ENCODE measurements at places on chromosomes 5 and 9.

GRCh38 chr9:84821431-84821830, 151.9 kb downstream of the NTRK2 start:
- DNase-seq = no peak

- DNase-seq = no peak
These were observed 129.0 kb downstream of the FAM174A start for GRCh38 chr5:100664140-100664539.

DNA sequence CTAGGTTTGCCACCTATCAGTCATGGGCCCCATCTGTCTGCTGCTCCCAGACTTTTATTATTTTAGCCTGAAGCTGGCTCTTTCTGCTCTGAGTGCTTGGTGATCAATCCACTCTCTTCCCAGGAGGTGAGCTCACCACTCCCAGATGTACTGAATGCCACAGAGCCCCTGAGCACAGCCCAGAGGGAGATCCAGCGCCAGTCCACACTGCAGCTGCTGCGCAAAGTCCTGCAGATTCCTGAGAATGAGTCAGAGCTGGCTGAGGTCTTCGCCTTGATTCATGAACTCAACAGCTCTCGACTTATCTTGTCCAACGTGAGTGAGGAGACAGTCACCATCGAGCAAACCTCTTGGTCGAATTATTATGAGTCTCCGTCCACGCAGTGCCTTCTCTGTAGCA, 36.0 kb downstream of the HMGXB3 start:
- DNase-seq = peak; percentile 97

- no peak for DNase-seq
These were observed 80.6 kb upstream of the IL6ST start for GRCh38 chr5:56075361-56075760.

DNA sequence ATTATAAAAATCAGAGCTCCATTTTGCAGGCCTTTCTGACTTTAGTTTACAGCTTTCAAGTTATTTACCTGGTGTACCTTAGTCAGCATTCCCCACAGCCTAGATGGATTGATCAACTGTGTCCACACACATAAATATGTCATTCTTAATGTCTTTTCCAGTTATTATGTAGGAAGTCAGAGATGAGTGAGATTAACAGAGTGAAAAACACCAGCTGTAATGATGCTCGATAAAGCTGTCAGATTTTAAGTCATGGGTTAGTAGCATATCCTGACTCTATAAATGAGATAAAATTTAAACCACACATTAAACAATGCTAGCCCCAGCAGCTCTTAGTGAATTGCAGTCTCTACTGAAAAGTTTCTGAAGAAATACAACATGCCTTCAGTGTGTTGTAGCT, 48.9 kb downstream of the NUDT12 start:
- DNase-seq = no peak

DNA sequence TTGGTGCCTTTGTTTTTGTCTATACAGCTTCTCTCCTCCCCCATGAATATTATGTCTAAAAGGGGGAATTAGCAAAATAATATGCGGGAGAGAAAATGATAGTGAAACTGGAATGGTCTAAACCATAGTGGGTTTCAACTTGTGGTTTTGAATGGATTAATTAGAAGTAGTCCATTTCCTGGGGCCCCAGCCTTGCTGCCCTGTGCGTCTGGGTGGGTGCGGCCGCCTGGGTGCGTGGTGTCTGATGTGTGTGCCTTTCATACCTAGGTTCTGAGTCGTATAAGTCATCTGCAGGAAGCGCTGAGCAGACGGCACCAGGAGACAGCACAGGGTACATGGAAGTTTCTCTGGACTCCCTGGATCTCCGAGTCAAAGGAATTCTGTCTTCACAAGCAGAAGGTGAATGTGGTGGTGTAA, 120.0 kb upstream of the CACNA1B start:
- DNase-seq = peak; percentile 45

DNA sequence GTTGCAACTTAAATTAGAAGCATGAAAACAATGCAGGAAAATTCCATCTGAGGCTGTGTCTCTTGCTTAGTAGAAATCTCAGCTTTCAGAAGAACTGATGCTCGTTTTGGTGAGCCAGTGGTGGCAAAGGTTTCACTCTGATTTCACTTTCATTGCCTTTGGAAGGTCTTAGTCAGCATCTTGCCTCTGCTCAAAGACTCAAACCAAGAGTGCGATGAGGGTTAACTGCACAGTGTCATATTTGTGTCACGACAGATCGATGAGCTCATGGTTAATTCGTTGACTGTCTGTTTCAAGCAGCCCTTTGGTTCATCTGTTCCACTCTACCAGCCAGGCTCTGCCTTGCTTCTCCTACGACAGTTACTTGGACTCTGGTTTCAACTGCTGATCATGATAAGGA, 331.3 kb upstream of the KIF2A start:
- DNase-seq = no peak

- no peak for DNase-seq
These were observed 82.6 kb upstream of the GAS1 start for GRCh38 chr9:87029905-87030304.
